GM23248 (cell line): ENCODE measurements at places on chromosomes 4 and X. TPM values are rescaled to one million over a fixed set of nuclear protein-coding genes. Genes with fewer than 3 reads are reported as not detected.
A peak's percentile ranks its signal among the peaks of the same experiment; 100 is the strongest.

The ZMAT1 gene
- total RNA-seq: not detected in 2 replicates

GRCh38 chr4:55517526-55518229 is 29.0 kb downstream of the CLOCK start:
- no peak for DNase-seq

DNA sequence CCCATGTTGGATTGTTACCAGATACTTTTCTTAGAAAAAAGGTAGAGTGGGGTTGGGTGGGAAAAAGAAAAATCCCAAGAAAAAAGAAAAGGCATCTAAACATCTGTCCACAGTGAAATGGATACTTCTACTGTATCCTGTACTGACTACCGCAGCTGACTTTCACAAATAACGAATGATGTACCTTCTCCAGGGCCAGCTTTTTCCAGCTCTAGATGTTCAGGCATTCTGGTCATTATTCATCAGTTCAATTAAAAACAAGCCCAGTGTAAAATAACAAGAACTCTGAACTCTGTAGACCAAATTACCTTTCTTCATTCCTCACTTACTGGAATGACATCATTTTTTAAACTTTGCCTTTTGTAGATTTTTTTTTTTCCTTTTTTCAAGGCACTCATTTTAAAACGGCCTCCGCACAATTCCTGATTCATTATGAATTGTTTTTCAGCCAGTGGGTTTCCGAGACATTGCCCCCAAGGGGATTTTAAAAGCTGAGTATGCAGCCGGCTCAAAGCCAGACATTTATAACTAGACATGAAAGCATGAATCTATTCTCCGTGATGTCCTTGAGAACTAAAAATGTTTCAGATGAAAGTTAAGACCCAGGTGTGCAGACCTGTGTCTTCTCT is 113.5 kb downstream of the PRKX start:
- peak; percentile 61 for DNase-seq

- DNase-seq: peak; percentile 96
Measured at GRCh38 chr4:182929296-182929695, 12.1 kb upstream of the DCTD start.

GRCh38 chrX:118498755-118499154 is 3.1 kb downstream of the DOCK11 start:
- no peak for DNase-seq

GRCh38 chrX:80663331-80663730 is 146.3 kb downstream of the BRWD3 start:
- DNase-seq: no peak

- peak; percentile 48 for DNase-seq
Measured at GRCh38 chr4:184163813-184164212, 53.9 kb downstream of the ENPP6 start.

DNA sequence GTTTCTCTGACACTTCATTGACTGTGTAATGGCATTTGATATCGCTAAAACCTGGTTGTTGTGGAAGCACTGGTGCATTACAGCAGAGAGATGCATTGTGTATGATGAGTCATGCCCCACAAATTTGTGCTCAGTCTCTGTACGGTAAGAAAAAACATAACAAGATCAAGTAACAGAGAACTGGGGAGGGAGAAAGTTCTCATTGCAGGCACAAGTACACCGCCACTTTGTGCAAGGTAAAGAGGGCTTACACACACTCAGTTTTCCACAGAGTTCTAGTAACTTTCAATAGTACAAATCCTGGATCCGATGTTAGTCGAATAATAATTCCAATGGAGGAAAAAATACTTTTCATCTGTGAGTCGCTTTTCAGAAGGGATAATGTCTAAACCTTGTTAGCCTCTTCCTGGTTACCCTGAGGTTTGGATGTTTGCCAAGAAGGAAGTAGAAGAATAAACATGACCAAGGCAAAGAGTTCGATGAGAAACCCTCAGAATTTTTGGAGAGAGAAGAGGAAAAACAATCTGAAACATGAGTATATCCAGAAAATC is 512.5 kb upstream of the SLIT2 start:
- peak; percentile 71 for DNase-seq

The PNPLA4 gene
- total RNA-seq: 3.0 and 10.7 TPM in 2 replicates

- DNase-seq: no peak
Measured at GRCh38 chrX:1425381-1425780, 27.3 kb downstream of the ASMTL start.

GRCh38 chr4:52420330-52420729 is 238.8 kb downstream of the USP46 start:
- DNase-seq: no peak
